Stimulated activated CD4-positive, alpha-beta T cell treated with anti-CD3 and anti-CD28 coated beads, TNF-alpha, amount 100 ng/mL, for 4 hours (primary cell): ENCODE measurements at places on chromosomes 6 and 20.

DNA sequence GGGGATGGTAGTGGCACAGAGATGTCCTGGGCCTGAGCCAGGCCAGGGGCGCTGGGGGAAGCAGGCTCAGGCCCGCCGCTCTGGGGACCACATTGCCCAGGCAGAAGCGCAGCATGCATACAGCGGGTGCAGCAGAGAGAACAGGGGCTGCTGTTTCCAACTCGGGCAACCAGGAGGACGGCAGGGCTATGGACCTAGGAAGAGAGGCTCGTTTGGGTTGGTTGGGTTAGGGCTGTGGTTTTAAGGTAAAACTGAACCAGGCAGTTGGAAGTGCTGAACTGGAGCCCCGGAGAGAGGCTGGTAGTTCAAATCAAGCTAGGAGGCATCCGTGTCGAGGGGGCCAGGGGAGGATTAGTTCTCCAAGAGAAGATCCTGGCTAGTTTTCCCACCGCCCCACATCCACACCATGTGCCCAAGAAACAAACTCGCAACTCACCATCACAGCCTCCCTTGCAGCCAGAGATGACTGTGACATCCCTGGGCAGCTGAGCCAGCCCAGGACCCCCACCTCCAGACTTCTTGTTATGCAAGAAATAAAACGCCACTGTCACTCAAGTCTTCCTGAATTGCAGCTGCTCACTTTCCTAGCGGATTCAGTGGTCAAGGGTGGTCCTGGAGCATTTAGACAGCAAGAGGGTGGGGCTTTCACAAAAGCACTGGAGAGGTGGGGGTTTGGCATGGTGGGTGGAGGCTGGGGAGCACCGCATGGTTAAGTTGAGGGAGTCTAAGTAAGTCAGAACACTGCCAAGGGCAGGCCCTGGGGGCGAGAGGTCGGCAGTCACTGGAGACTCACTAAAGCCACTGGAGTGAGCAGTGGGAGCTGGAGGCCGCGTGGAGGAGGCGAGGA lies 161.2 kb downstream of the GRM4 start:
- no peak for DNase-seq

DNA sequence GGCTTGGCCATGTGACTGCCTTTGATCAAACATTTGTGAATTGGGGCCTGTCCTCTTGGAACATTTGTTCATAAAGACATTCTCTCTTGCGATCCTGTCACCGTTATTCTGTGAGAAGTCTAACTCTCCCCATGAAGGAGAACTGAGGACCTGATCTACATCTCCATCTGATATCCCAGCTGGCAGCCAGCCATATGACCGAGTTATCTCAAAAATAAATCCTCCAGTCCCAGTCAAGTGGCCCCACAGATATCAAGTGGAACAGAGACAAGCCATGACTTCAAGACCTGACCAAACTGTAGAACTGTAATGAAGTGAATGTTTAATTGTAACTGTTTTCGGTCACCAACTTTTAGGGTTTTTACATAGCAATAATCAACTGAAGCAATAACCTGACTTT lies 25.7 kb downstream of the SNX3 start:
- no peak for DNase-seq

GRCh38 chr6:157830354-157831017 lies 7.4 kb downstream of the SNX9 start:
- DNase-seq, result no peak

DNA sequence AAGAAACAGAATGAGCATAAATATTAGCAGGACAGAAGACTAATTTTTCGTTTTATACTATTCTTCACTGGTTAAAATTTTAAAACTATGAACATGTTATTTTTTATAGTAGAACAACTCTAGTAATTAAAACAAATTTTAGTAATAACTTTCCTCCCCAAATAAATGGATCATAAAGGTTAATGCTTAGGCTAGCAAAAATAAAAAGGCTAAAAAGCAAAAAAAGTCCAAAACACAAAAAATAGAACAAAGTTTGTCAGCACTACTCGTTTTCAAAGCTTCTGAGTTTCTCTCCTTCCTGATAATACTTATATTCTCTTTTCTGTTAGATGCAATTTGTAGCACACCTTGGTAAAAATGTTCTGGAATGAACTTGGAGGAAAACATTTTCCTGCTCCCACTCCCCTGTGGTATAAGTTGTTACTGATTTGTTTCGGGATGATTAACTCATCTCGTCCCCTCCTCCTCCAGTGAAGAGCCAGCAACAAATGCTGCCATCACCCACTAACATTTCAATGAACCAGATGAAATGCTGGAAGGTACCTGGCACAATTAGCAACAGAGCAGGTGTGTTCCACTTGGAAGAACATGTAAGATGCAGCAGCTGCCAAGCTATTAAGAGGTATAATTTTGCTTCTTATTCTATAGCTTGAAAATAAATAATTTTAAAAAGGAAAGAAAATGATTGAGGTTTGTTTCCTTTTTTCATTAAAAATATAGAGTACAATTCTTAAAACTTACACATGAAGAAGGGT lies 130.5 kb downstream of the MYB start:
- DNase-seq, result no peak

DNA sequence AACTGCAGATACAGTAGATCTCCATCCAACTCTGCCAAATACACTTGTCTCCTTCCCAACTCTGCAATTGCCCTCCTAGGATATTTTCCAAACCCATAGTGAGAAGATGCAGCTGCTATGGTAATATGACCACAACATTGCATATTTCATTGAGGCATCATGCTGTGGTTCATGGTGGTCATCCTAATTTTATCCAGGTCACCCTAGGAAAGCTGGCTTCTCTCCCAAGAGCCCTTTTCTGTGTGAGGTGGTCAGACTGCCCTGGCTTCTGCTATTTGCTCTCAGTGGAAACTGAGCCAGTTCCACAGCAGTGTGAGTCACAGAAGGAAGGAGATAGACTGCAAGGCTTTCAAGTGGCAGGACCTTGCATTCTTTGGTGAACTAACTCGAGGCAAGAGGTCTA lies 5.5 kb downstream of the OGFRL1 start:
- DNase-seq, result no peak

DNA sequence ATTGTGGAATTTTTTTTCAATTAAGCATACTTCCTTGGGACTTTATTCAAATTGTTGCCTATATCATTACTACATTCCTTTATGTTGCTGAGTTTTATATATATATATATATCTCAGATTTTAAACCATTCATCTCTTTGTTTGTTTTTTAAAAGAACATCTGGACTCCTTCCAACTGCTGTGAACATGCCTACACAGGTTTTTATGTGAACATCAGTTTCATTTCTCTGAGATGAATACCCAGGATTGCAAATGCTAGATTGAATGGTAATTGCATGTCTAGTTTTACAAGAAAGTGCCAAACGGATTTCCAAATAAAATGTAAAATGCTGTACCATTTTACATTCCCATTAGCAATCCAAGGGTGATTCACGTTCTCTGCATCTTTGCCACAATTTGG lies 1289.3 kb downstream of the HACE1 start:
- no peak for DNase-seq

- DNase-seq, result no peak
Measured at GRCh38 chr20:59453759-59454560, 150.4 kb upstream of the PHACTR3 start.

- DNase-seq, result no peak
Measured at GRCh38 chr6:3421791-3422434, 34.9 kb downstream of the SLC22A23 start.

DNA sequence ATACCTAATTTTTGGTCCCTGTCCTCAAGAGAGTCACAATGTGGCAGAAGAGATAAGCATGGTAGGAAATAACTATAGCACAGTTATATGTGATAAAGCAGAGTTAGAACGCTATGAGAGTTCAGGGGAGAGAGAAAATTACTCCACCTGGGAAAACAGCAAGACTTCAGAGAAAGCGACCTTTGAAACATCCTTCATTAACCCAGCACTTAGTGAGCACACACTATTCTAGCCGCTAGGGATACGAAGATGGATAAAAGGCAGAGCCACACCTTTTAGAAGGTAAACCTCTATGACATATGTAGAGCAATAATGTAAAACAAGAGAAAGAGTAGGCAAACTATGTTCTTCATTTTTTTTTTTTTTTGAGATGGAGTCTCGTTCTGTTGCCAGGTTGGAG lies 264.3 kb downstream of the PTPRK start:
- no peak for DNase-seq

DNA sequence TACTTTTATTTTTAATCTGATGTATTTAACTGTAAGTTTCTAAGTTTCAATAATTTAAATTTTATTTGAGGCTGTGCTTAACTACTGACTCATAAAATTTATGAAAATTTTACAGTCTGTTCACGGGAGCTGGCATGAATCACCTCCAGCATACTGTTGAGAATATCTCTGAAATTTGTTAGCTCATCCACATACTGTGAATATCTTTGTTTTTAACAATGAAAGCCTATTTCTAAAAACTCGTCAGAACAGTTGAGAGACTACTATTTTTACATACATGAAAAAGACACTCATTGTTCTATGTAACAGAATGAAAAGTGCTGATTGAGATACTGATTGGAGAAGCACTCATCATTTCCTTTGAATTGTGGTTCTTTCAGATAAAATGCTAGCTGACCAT lies 749.3 kb downstream of the TENT5A start:
- no peak for DNase-seq

DNA sequence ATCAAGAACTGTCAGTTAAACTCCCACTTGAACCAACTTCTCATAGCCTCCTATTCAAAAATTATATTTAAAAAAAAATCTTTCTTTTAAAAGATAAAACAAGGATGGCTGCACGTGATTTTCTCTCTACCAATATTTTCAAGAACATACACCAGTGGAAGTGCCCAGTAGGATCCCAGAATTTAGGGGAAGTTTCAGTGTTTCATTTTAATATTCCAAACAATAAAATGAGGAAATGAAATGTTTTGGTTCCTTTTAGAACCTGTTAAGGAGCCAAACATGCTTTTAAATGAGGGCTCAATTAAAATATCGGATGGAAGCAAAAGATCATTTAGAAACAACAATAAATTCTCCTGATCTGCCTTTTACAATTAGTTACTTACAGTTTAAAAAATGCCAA lies 26.4 kb upstream of the PRELID3B start:
- no peak for DNase-seq

- DNase-seq, result no peak
Measured at GRCh38 chr6:6631053-6631452, 42.5 kb downstream of the LY86 start.

DNA sequence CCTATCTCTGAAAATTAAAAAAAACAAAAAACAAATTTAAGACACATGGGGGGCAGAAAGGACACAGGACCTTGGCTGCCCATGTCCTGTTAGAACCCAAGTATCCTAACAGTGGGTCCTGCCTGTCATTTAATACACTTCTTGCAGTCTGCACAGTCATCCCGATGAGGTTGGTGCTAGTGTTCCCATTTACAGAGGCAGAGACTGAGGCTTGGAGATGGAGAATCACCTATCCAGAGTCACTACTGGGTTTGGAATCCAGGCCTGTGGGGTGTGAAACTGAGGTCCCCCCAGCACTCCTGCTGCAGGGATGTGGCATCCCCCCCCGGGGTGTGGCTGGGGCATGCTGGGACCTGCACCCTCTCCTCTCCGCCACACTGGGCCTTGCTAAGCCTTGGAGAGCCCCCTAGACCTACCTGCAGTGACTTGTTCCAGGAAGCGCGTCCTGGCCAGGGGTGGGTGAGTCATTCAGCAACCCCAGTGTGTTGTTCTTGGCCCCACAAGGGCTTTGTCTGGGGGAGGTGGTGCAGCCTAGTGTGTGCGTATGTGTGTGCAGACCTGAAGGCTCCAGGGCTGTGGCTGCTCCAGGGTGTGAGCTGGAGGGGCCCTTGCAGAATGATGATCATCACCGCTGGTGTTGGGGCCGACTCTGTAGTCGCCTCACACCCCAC lies 49.7 kb downstream of the BCAS4 start:
- DNase-seq, result no peak

- DNase-seq, result no peak
Measured at GRCh38 chr20:50595433-50595895, 85.3 kb downstream of the PTPN1 start.

GRCh38 chr6:146111881-146112450 lies 83.1 kb downstream of the GRM1 start:
- no peak for DNase-seq

GRCh38 chr6:125102891-125103290 lies 50.7 kb upstream of the TPD52L1 start:
- no peak for DNase-seq

- no peak for DNase-seq
Measured at GRCh38 chr6:88840796-88841539, 122.5 kb downstream of the RNGTT start.

GRCh38 chr6:168264593-168265335 lies 54.8 kb downstream of the DACT2 start:
- DNase-seq, result no peak

GRCh38 chr20:46438156-46438750 lies 31.8 kb upstream of the ELMO2 start:
- DNase-seq, result no peak
